Heart right ventricle (tissue), 16 donors: ENCODE measurements at places on chromosomes 3 and 15. TPM values are rescaled to one million over a fixed set of nuclear protein-coding genes. Genes with fewer than 3 reads are reported as not detected.

Gene CCDC9B
- total RNA-seq, result 157 TPM

Gene ARL13B
- total RNA-seq, result 3.7 TPM

Gene RTP3
- total RNA-seq, result not detected

- no peak for DNase-seq
Observed at GRCh38 chr15:23647421-23648370, at the start of gene MAGEL2. TSS of gene MAGEL2 (minus strand) at chr15:23647867. CDS start at chr15:23647742, 125 bp downstream.

- no peak for DNase-seq
Observed at GRCh38 chr3:125310623-125311081, 64.5 kb downstream of the ZNF148 start.

GRCh38 chr3:32542807-32543206 is 27.9 kb downstream of the DYNC1LI1 start:
- no peak for DNase-seq

DNA sequence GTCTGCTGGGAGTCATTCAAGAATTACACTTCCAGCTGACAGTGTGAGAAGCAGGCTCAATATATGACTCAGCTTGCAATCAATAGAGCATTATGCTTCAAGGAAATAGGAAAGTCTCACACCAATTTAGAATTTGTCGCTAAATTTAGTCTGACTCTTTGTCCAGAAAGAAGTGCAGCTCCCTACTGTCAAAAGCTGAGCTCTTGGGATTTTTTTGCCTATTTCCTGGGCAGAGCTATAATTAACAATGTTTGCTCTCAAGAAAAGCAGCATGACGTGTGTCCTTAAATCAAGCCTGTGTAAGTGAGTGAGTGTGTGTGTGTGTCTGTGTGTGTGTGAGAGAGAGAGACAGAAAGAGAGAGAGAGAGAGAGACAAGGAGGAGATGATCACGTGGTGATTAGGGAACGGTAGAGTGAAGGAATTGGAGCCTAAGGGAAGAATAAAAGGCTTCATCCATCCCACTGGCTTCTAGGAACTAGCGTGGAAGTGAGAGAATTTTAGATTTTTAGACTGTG is 16.4 kb upstream of the SLC35G2 start:
- DNase-seq, result peak; percentile 69

DNA sequence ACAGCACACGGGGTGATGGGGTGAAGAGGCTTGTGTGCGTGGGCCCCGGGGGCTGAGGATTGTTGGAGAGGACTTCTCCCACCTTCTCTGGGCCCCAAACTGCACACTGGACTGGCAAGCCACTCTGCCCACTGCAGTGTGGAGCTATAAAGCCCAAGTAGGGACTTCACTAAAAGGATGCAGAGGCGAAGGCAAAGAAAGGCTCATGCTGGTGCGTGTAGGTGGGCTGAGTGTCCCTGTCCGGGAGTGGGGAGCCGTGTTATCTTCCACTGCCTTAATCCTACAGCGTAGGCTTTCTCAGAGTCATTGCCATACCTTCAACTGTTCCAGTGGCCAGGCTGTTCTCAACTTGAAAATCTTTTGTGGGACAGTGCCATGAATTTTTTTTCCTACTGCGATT is 3.9 kb downstream of the PPARG start:
- DNase-seq, result no peak

GRCh38 chr3:126827121-126827520 is 123.1 kb downstream of the CHCHD6 start:
- peak; percentile 32 for DNase-seq

- DNase-seq, result no peak
Observed at GRCh38 chr15:41502795-41503668, 9.4 kb downstream of the ITPKA start.

DNA sequence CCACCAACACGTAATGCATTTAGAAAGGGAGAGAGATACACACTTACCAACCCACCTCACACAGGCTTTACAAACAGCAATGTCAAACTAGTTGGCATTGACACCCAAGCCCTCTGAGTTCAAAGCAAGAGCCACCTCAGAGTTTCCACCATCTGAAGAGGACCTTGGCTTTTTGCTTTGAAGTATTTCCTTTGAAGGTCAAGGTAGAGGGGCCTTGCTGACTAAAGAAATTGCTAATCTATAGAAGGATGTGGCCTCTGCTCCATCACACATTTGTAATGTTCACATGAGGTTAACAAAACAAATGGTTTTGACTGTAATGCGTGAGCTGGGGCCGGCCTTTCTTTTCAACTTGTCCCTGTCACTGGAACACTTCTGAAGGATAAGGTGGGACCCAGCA is 117.7 kb downstream of the POLR2M start:
- no peak for DNase-seq

DNA sequence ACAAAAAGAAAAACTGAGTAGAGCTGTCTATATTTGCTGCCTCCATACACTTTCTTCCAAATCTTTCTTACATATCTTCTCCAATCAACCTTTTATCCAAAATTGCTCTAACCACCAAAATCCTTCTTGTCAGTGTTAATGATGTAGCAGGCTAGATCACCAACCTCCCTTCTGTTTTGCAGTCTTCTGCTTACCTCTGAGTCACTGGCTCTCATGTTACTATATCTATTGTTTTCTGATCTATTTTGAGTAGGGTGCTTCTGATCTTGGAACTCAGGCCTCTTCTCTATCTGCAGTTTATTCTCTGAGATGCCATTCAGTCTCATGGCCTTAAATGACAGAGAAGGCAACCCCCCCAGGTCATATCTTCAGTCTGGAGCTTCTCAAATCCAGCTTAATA is 26.3 kb upstream of the AADAC start:
- DNase-seq, result no peak

GRCh38 chr15:42820811-42821210 is 83.9 kb upstream of the CDAN1 start:
- DNase-seq, result no peak
